Stimulated activated CD8-positive, alpha-beta memory T cell treated with anti-CD3 and anti-CD28 coated beads, Interleukin-15, amount 100 ng/mL, for 48 hours (primary cell): ENCODE measurements at places on chromosomes 1 and 21.

- no peak for DNase-seq
These were observed 1.4 kb downstream of the MAGI3 start for GRCh38 chr1:113391649-113392271.

GRCh38 chr1:213326281-213327016, 275.4 kb downstream of the RPS6KC1 start:
- no peak for DNase-seq

DNA sequence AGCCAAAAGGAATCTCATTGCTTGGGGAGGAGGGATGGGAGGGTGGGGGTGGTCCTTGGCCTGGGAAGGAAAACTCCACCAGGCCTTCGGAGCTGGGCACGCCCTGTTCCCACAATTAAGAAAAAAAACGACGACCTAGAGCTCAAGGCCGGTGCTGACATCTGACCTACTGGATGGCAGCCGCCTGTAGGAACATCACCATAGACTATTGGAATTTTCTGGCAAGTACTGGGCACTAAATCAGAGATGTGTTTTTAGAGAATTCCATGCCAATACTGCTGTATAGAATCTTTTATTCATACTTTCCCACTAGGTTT, 729 bp downstream of the NADK start:
- DNase-seq, result no peak

DNA sequence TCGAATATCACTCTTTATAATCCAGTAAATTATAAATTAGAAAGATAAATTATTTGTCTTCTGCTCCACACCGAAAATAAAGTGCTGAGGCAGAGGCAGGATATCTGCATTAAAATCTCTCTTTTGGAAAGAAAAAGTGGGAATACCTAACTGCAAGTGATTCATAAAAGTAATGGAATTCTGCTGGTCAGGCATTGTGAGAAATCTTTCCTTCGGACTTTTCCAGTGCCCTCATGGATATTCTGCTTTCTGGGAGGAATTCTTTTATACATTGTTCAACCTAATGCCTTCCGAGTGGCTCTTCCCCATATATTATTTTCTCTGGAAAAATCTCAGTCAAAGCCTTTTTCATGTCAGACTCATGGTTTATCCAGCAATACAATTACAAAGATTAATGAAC, 158.3 kb upstream of the RNPC3 start:
- DNase-seq, result no peak

DNA sequence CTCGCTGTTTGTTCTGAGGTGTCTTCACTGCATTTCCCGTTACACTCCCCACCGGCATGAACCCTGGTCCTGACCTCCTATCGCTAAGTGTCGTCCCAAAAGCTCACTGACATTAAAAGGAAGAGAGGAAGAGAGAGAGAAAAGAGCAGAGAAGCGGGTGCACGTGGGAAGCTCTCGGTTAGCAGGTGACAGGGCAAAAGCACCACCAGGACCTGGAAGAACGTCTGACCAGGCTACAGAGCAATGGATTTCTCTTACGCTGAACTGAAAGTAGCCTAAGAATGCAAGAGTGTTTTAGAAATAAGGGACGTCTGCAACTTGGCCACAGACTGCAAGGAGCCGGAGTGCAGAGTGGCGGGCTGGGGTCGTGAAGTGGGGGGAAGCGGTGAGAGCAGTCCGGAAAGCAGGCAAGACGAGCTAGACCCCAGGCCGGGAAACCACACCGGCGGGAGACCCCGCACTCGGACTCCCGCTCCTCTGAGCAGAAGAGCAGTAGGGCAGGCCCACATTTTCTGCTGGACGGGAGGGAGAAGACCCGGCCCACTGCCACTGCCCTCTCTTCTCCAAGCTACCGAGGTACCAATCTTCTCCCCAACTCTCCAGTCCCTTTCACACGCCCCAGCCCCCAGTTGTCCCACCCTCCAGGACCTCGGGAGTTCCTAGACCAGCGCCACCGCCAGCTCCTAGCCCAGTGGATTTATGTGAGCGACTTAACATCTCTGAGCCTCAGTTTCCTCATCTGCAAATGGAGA, 8.3 kb upstream of the MPZL1 start:
- DNase-seq, result no peak

DNA sequence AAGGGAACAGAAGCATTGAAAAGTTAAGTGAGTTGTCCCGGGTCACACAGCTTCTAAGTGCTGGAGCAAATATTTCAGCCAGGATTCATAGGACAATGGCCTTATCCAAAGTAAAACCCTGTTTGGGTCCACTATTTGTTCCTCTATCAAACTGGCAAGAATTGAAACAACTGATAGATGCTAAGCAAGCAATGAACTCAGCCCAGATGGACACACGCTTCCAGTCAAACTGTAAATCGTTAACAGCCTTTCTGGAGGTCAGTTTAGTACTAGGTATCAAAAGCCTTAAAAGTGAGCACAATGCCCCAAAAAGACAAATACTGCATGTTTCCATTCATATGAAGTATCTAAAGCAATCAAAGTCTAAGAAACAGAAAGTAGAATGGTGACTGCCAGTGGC, 779 bp upstream of the SVBP start:
- DNase-seq, result no peak

- DNase-seq, result no peak
These were observed 26.4 kb upstream of the ROR1 start for GRCh38 chr1:63747445-63747844.

- no peak for DNase-seq
These were observed 23.5 kb downstream of the SLC19A1 start for GRCh38 chr21:45518742-45519141.

DNA sequence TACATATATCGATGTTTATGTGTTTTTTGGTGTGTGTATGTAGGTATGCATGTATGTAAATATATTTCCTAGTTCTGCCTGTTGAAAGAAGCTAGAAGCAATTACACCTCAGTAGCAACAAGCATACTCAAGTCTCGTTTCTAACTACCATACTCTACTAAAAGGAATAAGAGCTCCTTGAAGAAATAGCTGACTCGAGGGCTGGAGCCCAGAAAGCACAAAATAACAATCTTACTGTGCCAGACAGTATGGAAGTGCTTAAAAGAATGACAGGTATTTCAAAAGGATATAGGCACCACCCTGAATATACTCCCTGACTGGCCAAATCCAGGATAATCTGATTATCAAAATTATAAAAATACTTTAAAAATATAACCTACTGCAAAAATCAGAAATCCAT, 23.2 kb downstream of the FUBP1 start:
- DNase-seq, result no peak

GRCh38 chr21:45316871-45317397, 29.2 kb upstream of the POFUT2 start:
- no peak for DNase-seq

GRCh38 chr21:42956824-42957630, 17.3 kb upstream of the PKNOX1 start:
- DNase-seq, result no peak

GRCh38 chr1:151416231-151416630, 16.9 kb downstream of the PSMB4 start:
- no peak for DNase-seq

DNA sequence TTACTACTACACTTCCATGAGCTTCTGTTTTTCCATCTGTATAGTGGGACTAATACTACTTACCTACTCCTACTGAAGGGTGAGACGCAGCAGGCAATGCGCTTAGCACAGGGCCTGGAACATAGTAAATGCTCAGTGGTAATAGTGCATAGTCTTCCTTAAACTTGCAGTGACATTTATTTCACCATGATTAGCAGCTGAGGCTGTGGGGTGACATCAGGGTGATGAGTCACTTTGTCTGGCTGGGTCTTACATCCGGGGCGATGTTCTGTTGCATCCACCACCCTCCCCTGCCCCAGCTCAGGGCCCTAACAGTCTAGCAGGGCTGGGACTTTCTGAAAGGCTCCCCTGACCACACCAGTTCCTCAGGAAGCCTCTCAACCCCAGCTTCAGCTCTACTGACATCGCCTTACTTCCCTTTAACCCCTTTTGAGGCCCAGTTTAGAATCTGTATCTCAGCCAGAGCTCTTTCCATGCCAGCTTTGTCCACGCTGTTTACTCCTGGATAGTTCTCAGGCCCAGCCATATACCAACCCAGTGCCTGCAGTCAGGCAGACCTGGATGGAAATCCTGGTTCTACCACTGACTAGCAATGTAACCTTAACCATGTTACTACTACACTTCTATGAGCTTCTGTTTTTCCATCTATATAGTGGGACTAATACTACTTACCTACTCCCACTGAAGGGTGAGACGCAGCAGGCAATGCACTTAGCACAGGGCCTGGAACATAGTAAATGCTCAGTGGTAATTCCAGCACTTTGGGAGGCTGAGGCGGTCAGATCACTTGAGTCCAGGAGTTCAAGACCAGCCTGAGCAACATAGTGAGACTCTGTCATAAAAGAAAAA, 66.3 kb downstream of the CD58 start:
- peak; percentile 75 for DNase-seq

DNA sequence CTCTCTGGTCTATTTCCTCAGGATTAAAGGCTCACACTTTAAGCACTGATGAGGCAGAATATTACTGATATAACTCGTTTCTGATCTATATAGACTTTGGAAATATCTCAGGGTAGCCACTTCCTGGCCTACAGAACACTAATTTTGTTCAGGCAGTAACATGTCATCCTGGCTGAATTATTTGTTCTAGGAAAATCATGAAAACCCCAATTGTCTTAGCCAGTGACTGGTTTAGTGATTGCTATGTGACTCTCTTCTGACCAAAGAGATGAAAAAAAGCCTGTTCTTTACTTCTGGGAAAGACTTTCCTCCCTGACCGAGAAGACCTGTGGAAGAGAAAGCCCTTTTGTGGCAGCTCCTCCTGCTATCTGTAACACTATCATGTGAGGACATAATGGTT, 453.7 kb downstream of the SETD4 start:
- DNase-seq, result no peak

DNA sequence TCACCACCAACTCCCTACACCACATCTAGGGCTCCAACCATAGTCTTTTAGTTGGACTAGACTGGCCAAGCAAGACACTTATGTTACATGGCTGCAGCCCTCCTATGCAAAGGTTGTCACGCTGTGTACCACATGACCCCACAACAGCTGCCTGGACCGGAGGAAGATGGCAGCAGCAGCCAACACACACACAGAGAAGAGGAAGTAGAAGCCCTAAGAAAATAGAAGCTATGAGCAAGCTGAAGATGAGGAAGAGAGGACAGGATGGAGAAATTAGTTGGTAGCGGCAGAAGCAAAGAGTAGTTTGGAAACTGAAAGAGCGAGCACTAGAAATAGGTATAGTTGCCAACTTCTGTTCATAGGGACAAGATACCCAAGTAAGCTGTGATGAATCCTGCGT, 60.8 kb upstream of the RALGPS2 start:
- DNase-seq, result no peak

GRCh38 chr21:17775431-17776126, 43.6 kb downstream of the C21orf91 start:
- peak; percentile 49 for DNase-seq

DNA sequence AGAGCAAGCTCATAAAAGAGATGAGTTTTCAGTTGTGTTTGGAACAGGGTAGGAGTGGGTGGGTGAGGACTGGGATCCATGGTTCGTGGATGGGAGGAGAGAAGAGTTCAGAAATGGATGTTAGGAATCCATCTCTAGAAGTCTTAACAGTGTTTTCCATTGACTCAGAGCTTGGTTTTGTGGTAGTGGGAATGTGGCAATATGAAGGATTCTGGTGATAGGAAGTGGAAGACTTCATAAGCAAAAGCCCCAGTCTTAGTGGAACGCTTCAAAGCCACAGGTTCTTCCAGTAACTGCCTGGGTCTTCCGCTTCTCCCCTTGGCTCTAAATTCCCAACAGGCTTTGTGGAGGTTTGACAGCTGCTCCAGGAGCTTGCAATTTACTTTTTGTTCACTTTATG, 167.9 kb downstream of the KCNJ6 start:
- no peak for DNase-seq

DNA sequence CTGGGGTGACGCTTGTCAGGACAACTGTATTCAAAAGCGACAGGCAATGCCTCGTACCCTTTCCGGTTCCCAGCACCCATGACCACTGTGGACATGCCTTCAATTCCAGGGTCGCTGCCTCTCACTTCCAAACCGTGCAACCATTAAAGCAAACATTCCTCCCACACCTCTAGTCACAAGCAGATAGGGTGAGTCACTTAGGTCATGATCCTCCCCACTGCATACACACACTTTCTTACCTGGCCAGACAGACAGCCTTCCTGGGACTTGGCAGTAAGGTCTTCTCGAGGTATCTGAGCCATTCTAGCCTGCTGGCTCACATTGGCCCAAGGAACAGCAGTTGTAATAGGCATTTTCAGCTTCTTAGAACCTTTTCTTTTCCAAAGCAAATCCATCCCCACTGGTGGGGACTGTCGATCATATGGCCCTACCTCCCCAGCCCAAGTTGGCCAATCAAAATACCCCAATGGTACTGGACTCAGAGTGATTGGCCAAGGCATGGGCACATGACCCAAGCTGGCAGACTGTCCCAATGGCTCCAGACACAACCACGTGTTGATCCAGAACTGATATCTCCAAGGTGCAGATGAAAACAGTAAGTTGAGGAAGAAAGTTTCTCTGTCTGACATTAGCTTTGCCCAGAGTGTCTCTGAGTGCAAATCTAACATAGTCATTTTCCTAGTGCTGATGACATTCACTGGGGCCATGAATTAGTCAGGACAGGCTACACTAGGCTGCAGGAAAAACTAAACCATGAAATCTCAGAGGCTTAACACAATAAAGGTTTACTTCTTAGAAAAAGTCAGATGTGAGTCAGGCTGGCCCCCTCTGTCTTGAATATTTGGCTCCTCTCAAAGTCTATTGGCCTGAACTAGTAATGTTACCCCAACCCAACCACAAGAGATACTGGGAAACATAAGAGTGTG, 113.8 kb downstream of the RRAGC start:
- DNase-seq, result no peak

- no peak for DNase-seq
These were observed 671 bp downstream of the KIF26B start for GRCh38 chr1:245155272-245156040.

GRCh38 chr1:204152310-204153044, 633 bp upstream of the ETNK2 start:
- no peak for DNase-seq

DNA sequence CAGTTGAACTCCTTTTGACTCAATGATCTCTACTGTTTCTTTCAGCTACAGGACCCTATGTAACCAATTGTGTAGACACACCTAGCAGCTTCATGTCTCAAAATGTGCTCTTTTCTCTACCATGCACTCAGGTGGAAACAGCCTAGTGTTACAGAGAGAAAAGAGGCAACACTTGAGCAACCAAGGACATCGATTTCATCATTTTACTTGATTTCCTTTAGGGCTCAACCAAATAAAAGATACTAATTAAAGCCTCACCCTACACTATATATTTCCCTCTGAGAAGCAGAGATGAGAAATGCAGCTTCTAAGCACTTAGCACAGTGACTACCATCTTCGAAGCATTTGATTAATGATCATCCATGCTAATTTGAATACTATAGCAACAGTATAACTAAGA, 55.1 kb downstream of the PTGER3 start:
- no peak for DNase-seq

DNA sequence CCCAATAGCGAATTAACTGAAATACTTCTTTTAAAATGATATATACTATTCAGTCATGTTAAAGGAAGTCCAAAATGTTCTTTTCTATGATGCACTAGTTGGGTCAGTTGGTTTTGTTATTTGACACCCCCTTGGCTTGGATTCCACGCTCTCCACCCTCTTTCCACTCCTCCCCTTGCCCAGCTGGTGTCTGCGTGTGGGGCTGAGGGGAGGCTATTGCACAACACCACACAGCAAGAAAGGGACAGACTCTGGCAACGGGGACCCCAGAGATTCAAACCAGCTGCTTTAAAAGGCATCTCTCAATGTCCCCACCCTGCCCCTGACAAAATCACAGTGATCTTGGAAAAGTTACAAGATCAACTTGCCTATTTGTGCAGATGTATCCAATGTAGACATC, 394.3 kb downstream of the TGFB2 start:
- DNase-seq, result no peak

GRCh38 chr1:180881806-180882509, 30.7 kb upstream of the KIAA1614 start:
- DNase-seq, result no peak
